Stimulated activated CD4-positive, alpha-beta T cell treated with anti-CD3 and anti-CD28 coated beads, Interleukin-1b, Interleukin-23, amount 100 ng/mL, for 24 hours (primary cell): ENCODE measurements at places on chromosomes 3 and 15.

- no peak for DNase-seq
Measured at GRCh38 chr3:169241991-169242707, 421.4 kb downstream of the MECOM start.

- no peak for DNase-seq
Measured at GRCh38 chr15:39752991-39753390, 29.6 kb downstream of the FSIP1 start.

DNA sequence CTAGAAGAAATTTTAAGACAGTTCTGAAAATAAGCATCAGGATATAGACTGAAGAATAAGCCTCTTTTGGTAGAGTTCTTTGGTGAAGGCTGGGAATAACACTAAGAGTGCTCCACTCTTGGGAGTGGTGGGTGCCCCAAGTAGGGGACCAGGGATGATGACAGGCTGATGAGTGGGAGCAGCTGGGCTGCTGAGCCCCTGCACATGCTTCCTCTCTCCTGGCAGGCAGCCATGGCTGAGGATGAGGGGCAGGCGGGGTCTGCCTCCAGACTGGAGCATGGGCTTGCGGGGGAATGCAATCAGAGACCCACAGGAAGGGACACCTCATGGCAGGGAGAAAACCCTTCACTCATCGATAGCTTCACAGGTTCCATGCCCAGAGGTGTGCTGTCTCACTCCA, 72.6 kb upstream of the RORA start:
- DNase-seq: no peak

DNA sequence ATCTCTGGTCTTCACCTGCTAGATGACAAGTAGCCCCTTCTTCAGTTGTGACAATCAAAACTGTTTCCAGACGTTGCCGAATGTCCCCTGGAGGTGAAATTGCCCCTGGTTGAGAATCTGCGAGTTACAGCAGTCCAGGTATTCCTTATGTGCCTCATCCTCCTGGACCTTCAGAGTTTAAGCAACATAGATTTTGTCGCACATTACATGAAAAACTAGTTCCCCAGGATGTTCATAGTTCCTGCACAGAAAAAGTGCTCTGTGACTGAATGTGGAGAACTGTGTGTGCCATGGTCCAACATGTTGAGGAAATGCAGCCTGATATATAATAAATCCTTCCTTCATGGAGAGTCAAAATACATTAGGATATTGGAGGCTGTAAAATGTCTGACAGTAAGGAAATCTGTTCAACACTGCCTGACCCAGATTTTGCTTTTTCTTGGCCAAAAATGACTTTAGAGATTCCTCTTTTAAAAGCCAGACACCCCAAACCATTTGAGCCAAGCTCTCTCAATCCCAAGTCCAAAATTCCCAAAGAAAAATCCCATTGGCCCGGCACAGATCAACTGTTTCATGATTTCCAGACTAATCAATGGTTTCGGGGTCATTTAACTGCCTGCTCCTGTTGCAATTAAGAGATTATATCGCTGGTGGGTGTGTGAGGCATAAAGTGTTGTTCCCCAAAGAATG, 20.4 kb upstream of the SHC4 start:
- no peak for DNase-seq

DNA sequence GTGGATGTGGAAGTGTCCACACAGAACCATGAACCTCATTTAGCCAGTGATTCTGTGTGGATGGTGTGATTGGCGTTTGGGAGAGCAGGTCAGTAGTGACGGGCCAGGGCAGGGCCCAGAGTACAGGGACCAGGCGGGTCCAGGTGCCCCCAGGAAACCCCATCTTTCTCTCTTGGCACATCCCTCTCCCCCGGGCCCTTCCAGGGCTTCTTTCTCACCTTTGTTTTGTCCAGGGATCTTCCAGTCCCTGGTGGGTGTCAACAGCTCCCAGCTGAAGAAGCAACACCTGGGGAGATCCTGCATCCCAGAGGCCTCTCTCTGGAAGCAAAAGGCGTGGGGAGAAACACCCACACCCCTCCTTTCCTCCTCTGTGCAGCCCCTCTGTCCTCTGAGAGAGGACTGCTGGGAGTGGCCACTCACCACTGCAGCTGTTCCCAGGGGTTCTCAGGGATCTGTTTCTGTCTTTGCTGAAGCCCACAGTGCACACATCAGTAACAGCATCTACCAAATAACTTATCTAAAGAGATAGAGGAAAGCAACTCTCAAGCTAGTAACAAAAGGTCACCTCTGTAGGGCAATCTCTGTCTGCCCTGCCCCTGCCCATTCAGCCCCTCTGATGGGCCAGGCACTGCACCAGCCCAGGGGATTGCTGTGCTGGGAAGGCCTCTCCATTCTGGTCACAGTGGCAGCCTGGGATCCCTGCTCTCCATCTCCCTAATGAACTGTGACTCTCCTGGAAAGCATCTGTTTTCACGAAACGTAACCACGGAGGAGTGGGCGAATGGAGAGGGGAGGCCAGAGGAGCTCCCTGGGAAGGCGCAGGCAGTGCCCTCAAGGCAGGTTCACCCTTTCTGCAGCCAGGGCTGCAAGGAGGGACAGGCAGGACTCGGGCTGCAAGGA, 98.3 kb upstream of the ALDH1A3 start:
- DNase-seq: no peak

DNA sequence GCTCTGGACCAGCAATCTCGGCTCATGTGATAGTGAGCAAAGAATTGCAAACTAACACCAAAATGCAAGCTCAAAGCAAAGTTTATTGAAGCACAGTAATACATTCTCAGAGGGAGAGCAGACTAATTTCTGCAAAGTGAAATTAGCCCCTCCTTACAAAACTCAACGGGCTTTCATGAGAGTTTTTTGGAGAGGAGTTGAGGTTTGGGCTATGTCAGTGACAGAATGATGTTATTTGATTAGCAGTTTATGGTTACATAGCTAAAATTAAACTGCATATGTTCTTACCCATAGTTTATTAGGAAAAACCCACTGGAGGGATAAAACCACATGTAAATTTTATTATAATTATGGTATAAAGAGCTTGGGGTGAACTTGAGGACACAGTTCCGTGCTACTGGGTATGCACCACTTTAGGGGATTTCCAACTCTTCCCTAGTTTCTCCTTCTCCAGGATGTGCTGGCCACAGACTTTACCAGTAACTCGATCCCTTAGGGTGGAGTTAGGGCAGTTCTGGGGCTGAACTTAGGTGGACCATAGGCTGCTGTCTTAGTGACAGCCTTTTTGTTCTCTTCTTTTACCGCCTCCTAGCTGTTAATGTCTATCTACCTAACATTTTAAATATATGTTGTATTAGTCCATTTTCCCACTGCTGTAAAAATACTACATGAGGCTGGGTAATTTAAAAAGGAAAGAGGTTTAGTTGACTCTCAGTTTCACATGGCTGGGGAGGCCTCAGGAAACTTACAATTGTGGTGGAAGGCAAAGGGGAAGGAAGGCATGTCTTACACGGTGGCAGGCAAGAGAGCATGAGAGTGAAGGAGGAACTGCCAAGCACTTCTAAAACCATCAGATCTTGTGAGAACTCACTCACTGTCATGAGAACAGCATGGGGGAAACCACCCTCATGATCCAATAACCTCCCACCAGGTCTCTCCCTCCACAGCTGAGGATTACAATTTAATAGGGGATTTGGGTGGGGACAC, 8.9 kb upstream of the AADACL2 start:
- DNase-seq: no peak
